Body of pancreas (tissue), 4 donors: ENCODE measurements at places on chromosomes 5 and 9. TPM values are rescaled to one million over a fixed set of nuclear protein-coding genes. Genes with fewer than 3 reads are reported as not detected.

DNA sequence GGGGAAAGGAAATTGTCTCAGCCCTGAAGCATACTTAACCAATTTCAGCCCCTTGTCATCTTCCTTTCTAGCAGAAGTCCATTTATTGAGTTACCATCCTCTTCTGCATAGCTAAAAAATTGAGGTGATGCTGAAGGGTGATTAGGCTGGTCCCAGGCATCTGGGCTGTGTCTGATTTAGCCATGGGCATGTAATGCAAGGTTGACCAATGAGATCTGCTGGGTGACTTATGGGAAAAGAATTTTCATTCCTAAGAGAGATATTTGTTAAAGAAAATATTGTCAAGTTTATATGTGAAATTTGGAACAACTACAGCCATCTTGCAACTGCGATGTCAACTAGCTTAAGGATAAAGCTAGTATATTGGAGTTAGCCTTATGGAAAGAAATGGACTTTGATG is 5.1 kb downstream of the ITGA2 start:
- H3K4me3 ChIP-seq, result no peak overlapping the region
- H3K36me3 ChIP-seq, result no peaks in the 10 kb centered on the region
- H3K27ac ChIP-seq, result no peak overlapping the region
- no peaks in the 10 kb centered on the region for H3K27me3 ChIP-seq
- no peak for DNase-seq

GRCh38 chr9:122479062-122479461 is 1.3 kb upstream of the OR1J1 start:
- no peak overlapping the region for H3K4me3 ChIP-seq
- H3K36me3 ChIP-seq, result no peaks in the 10 kb centered on the region
- H3K27me3 ChIP-seq, result no peaks in the 10 kb centered on the region
- no peak for DNase-seq

DNA sequence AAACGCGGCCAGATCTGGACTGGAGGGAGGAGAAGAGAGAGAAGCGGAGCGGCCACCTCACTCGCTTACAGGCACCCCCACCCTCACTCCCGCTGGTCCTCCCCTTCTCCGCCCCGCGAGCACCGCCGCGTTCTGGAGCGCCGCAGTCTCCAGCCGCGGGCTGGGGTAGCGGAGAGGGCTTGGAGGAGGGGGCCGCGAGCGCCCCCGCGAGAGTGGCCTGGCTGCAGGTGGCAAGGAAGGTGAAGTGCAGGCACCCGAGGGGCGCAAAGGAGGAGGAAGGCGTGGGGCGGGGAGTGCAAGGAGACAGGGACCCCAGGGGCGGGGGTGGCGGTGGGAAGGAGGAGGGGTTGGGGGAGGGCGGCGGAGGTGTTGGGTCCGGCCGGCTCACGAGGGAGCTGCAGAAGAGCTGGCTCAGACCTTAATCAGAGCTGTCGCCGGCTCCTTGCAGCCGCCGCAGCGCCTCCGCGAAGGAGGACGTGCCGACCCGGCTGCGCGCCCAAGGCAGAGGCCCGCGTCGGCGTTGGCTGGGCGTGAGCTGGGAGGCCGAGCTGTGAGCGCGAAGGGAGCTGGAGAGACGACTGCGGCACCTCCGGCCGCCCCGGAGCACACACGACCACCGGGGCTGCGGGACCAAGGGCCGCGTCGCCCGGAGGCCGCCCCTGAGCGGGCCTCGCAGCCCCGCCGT is at the start of gene DMRT3:
Gene DMRT3 (plus strand): TSS at position 398 of the 685 bp plus-strand sequence. CDS start 347 bp downstream, outside the sequence.
- no peaks in the 10 kb centered on the region for H3K27me3 ChIP-seq
- H3K4me3 ChIP-seq, result no peak within 1 kb of the TSS
- peaks cover 25% of the 10 kb centered on the region for H3K4me1 ChIP-seq
- no peaks in the 10 kb centered on the region for H3K36me3 ChIP-seq

Gene LCNL1
- not detected for total RNA-seq

DNA sequence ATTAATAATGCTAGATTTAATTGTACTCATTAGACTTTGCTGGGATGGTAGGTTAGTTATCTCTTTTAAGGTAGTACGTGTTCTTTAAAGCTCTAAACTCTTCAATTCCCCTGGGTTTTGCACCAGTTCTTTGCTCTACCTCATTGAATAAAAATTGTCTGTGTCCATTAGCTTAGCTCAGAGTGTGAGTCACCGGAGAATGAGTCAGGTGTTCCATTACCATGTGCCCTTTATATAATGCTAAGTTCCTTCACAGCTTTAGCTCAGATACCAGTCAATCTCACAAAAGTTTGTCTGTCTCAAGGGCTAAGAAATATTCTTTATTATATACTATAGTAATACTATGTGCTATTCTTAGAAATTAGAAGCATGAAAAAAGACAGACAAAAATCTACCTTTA is 339.4 kb downstream of the PRELID2 start:
- H3K36me3 ChIP-seq, result no peaks in the 10 kb centered on the region
- no peak overlapping the region for H3K27ac ChIP-seq
- H3K4me1 ChIP-seq, result peaks cover 4% of the 10 kb centered on the region
- no peak overlapping the region for H3K4me3 ChIP-seq

DNA sequence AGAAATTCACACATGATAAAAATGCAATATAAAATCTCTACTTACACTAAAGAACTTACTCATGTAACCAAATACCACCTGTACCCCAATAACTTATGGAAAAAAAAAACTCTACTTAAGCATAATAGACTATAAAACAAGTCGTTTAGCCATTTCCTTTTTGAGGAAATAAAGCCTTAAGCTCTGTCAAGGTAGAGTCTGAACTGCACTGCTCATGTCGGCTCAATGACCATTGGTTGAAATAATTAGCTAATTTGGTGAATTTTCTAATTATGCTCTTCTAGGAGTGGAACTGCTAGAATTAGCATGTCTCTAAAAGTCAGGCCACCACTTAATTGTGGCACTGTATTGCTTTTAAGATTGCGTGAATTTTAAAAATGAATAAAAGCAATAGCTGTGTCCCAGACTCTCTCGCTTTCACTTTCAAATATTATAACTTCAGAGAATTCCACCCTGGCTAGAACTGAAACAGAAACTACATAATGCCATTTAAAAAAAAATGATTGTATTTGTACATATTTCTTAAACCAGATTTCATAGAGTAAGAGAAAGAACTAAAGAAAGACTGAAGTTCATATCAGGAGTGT is 113.0 kb upstream of the PCA3 start:
- no peaks in the 10 kb centered on the region for H3K27me3 ChIP-seq
- no peaks in the 10 kb centered on the region for H3K36me3 ChIP-seq
- H3K27ac ChIP-seq, result no peak overlapping the region
- H3K4me1 ChIP-seq, result no peaks in the 10 kb centered on the region
- DNase-seq, result no peak

DNA sequence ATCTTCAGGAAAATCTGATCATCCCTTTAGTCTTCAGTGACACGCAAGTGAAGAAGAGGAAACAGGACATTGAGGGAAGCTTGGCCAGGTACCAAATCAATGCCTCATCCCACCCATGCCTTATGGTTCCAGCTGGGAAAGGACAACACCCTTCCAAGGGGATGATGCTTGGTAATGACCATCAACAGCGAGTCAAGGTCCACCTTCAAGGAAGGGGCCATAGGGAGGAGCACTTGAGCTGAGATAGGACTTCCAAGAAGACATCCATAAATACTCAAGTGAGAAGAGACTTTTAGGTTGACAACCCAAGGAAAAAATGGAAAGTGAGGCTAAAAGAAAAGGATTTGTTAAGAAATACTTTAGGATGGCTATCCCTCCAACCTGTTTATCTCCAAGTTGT is 27.1 kb upstream of the GAS1 start:
- H3K27ac ChIP-seq, result no peak overlapping the region
- H3K4me3 ChIP-seq, result no peak overlapping the region
- no peaks in the 10 kb centered on the region for H3K27me3 ChIP-seq

GRCh38 chr5:57332361-57332760 is 150.2 kb downstream of the ACTBL2 start:
- DNase-seq, result no peak
- H3K27me3 ChIP-seq, result no peaks in the 10 kb centered on the region

DNA sequence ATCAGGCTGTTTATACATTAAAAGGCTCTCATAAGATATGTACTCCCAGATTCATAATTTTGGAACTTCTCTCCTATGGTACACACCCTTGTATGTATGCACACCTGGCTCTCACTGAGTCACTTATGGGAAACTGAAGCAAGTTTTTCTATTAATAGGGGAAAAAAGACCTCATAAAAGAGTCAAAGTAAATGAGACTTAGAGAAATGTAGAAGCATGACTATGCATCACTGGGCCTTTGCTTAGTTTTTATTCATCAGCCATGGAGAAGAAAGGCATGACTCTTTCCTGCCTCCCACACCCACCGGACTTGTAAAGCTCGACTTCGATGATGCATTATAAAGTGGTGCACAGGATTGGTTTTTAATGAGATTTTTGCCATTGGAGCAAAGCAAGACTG is 28.2 kb downstream of the MTAP start:
- H3K36me3 ChIP-seq, result no peaks in the 10 kb centered on the region
- no peak overlapping the region for H3K27ac ChIP-seq
- no peak for DNase-seq
- H3K27me3 ChIP-seq, result no peaks in the 10 kb centered on the region
- H3K4me3 ChIP-seq, result no peak overlapping the region

DNA sequence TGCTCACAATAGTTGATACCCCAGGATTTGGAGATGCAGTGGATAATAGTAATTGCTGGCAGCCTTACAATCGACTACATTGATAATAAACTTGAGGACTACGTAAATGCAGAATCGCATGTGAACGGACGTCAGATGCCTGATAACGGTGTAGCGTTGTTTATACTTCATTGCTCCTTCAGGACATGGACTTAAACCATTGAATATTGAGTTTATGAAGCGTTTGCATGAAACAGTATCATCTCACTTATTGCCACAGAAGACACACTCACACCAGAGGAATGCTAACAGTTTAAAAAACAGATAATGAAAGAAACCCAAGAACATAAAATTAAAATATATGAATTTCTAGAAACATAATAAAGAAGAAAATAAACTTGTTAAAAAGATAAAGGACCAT is 101.6 kb downstream of the GABBR2 start:
- H3K4me1 ChIP-seq, result no peaks in the 10 kb centered on the region
- no peak overlapping the region for H3K27ac ChIP-seq
- H3K4me3 ChIP-seq, result no peak overlapping the region
- no peaks in the 10 kb centered on the region for H3K36me3 ChIP-seq

Gene MCCC2
- 31.0 TPM for total RNA-seq

GRCh38 chr5:119435436-119436132 is 16.7 kb upstream of the HSD17B4 start:
- DNase-seq, result peak; percentile 61
- no peak overlapping the region for H3K4me3 ChIP-seq
- H3K4me1 ChIP-seq, result peaks cover 18% of the 10 kb centered on the region
- H3K27me3 ChIP-seq, result no peaks in the 10 kb centered on the region
- H3K27ac ChIP-seq, result no peak overlapping the region

- H3K4me3 ChIP-seq, result no peak overlapping the region
- no peaks in the 10 kb centered on the region for H3K27me3 ChIP-seq
- DNase-seq, result no peak
- no peaks in the 10 kb centered on the region for H3K36me3 ChIP-seq
- no peak overlapping the region for H3K27ac ChIP-seq
Observed at GRCh38 chr5:109953761-109954160, 264.0 kb downstream of the MAN2A1 start.
